ENCODE measurements at places on chromosomes 11 and 22.

DNA sequence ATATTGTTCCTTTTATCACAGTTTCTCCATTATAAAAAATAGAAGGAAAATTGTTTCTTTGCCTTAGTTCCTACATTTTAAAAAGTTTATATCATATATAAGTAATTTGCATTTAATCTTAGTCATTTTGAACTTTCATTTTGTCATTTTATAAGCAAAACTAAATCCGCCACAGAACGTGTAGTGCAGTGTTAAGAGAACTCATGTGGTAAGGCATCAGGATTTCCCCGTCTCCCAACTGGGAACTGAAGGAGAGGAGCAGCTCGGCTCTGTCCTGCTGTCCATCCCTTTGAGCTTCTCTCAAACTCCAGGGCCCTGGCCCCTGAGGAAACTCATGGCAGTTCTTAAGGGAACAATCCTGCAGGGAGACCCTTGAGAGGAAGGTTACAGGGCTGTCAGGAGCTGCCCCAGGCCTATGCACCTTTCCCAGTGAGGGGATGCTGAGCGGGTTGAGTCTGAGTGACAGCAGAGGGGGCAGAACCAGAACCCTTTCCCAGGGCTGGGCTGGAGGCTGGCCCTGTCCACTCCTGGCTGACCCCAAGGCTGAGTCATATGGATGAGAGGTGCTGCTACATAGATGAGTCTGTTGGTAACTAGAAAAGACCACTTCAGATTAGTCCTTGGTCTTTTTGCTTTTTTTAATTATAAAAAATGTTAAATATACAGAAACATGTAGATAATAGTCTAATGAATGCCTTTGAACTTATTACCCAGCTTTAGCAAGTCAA, 333.1 kb downstream of the TBC1D22A start:
- DNase-seq, result no peak

DNA sequence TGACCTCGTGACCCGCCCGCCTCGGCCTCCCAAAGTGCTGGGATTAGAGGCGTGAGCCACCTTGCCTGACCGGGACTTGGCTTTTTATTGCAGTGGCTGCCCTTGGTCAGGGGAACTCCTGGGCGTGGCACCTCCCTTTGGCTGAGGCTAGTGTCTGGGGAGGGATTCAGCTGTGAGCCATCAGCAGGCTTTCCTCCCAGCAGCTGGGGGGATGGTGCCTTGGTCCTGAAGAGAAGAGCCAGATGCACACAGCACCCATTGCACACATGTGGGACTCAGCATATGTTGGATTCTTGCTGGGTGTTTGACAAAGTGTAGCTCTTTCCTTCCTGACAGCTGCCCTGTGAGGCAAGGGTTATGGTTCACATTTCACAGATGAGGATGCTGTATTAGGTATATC, 8.4 kb downstream of the CYTH4 start:
- no peak for DNase-seq

DNA sequence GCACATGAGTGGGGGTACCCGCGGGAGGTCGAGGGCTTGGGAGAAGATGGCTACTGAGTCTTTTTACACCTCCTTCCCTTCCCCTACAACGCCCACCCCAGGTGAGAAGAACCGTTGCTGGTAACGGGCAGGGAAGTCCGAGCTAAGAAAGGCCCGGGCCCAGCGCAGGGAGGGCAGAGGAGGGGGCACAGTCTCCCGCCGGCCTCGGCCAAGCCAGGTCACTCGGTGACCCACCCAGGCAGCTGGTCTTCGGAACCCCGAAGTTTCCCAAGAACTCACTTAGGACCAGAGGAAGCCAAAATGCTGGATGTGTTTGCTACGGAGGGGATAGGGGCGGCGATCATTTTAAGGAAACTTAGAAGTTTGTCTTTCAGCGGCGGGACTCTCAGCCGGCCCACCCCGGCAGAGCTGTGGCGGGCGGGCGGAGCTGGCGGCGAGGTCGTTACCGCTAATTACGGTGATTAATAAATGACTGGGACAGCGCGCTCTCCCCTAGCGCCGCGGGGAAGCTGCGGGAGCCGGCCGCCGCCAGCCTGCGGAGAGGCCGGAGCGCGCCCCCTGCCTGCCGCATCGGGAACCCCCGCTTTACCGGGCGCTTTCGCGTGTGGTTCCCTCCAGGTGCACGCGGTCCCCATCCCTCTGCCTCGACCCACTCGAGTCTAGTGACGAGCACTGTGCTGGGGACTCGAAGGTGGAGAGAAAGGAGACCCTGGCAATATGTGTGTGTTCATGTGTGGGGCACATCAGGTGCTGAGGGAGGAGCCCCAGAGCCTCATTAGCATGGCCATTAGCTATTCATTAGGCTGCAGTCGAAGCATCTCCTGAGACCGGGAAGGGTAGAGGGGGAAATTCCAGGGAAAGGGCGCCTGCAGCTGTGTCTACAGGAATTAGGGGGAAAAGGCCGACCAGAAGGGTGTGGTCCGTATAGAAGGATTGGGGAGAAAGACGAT, 945 bp downstream of the ROBO3 start:
- DNase-seq, result no peak

DNA sequence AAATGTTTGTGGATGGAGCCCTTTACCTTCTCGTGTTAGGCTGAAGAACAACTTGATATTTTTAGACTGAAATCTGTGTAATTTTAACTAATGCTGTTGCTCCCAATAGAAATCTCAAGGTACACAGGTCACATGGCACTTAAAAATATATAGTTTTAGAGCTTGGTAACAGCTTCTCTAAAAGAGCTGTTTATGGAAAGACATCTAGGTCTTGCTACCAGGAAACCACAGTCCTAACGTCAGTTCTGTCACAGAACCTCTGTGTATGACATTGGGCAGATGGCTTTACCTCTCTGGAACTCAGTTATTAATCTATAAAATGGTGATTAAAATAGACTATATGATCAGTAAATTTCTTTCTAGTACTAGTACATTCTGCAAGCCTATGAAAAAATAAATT, 35.4 kb downstream of the PAK1 start:
- DNase-seq, result no peak

DNA sequence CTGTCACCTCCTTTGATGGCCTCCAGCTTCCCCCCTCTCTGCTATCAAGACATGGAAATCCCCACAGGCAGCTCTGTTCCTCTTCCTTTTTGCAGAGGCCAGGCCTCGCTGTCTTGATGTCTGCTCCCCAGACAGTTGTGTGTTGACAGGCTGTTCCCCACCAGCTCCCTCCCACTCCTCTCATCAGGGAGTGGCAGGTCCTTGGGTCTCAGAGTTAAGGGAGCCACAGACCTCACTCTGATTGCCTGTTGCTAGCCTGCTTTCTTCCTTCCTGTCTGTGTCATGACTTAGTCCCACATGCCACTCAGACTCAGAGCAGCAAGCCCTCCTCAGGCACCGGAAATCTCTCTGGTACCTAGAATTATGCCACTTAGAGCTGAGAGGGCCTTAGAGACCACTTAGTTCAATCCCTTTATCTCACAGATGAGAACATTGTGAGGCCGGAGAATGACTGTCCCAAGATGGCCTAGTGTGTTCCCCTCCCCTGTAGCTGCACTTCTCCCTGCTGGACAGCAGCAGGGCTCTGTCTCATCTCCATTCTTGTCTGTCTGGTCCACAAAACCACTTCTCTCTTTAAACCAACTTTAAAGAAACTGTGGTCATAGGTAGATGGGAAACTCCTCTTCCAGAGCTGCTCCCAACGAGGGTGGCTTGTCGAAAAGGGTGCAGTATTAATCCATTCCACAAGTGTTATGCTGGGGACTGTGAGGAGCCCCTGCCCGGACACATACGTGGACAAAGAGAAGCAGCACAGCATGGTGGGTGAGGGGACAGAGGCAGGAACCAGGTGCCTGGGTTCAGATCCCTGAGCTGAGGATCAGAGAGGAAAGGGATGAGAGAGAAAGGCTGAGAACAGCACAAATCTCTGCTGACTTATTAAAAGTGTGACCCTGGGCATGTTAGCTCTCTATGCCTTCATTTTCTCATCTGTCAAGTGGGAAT, 4.2 kb downstream of the AMPD3 start:
- DNase-seq, result peak; percentile 51

GRCh38 chr11:78801161-78801884, 226.7 kb upstream of the NARS2 start:
- DNase-seq, result no peak

DNA sequence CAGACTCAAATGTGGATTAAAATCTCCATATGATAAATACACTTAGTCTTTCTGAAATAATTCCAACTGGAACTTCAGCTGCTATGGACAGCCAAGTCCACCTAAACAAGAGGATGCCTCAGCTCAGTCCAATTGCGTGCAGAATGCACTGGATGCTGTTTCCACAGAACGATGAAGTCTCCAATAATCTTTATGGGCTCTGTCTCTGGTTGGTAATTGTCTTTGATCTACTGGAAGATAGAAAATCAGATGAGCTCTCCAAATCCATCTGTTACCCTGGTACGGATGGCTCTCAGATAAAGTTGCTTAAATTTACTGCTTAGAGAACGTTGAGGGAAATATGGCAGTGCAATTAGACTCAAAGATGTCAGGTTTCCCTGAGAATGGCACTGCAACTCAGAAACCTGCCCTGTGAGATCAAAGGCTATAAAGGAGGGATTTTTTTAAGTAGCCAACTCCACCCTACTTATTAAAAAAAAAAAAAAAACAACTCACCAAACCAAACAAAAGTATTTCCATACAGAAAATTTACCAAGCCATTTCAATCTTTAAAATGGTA, 859 bp upstream of the BIRC3 start:
- DNase-seq, result no peak

GRCh38 chr11:67627441-67627811, 2.3 kb downstream of the NUDT8 start:
- DNase-seq, result no peak

DNA sequence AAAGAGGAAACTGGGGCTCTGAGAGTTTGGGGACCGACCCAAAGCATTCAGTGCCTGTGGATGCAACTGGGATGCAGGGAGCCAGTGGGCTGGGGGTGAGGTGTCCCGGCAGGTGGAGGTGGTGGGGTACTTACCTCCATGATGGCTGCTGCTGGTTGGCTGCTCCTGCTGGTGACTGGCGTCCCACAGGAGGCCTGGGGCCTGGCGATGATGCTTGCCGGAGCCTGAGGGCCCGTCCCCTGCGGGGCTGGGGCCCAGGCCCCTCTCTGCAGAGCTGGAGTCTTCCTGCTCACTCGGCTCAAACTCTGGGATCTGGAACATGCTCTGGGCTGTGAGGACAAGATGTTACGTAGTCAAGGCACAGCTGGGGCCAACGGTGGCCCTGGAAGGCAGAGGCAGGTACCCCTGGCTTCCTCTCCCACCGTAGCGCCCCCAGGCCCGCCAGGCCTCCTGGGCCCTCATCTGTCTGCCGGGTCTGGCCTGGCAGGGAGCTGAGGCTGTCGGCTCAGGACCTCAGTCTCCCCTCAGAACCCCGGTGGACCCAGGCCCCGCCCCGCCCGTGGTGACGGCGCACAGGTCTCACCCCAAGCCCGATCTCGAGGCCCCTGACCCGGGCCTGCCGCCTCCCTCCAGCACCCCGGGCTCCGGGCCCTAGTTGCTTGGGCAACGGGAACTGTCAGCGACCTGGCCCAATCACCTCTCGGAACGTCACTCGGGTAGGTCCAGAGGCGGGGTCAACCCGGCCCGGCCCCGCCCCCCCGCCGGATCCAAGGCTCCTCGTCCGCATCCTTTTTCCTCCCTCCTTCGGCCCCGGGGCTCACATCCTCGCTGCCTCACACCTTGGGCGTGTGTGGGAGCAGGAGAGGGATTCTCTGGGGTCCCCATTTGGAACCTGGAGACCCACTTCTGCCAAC, at the start of gene BAD:
Gene BAD (minus strand): TSS at position 618 of the 914 bp plus-strand sequence. CDS start 297 bp downstream, at position 321.
- DNase-seq, result peak; percentile 92

DNA sequence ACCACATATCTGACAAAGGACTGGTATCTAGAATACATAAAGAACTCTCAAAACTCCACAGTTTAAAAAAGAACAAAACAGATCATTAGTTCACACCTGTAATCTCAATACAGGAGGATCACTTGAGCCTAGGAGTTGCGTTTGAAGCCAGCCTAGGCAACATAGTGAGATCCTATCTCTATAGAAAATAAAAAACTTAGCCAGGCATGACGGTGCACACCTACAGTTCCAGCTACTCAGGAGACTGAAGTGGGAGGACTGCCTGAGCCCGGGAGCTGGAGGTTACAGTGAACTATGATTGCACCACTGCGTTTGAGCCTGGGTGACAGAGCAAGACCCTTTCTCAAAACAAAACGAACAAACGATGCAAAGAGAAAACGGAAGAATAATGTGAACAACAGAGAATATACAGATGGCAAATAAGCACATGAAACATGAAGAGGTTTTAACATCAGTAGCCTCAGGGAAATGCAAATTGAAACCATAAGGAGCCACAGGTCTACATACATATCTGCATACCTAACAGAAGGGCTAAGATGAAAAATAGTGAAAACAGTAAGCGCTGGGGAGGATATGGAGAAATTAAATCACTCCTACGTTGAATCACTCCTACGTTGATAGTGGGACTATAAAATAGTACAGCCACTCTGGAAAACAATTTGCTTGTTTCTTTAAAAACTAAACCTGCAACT, 70.7 kb downstream of the DGCR2 start:
- DNase-seq, result no peak

- DNase-seq, result no peak
These were observed 99.0 kb upstream of the NECTIN1 start for GRCh38 chr11:119828006-119828405.

DNA sequence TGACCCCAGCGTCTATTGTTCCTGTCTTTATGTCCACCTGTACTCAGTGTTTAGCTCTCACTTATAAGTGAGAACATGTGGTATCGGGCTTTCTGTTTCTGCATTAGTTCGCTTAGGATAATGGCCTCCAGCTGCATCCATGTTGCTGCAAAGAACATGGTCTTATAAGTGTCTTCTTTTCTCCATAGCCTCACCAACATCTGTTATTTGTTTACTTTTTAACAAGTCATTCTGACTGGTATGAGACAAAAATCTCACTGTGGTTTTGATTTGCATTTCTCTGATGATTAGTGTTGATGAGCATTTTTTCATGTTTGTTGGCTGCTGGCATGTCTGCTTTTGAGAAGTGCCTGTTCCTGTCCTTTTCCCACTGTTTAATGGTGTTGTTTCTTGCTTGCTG, 21.7 kb upstream of the SLN start:
- no peak for DNase-seq

DNA sequence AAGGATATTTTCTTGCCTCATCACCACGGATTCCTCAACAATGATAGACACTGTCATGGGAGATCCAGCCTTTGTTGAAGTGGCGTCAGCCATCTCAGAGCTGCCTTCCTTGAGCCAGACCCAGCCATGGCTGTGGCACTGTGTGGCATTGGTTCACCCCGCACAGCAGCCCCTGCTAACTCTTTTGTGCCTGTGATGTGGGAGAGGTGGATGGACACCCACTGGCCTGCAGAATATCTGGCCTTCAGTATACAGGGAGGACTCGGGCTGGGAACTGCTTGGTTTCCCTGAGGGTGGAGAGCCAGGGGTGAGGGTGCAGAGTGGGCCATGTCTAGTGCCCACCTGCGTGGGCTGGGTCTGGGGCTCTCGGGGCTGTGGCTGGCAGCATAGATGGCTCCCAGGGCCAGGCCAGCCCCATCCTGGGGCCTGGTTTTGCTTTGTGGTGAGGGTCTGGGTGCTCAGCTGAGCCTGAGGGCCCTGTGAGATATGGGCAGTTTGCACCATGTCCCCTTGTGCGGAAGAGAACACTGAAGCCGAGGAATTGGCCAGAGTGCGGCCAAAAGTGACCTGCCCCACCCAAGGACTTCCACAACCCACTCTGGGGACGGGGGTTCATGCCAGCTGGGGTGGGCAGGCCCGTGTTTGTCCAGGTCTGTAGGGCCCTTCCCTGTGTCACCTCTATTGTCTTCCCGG, 6.1 kb downstream of the CLDN5 start:
- no peak for DNase-seq

- no peak for DNase-seq
These were observed 51.0 kb downstream of the TEAD1 start for GRCh38 chr11:12725055-12725862.
